ENCODE measurements at places on chromosomes 7 and 10. TPM values are rescaled to one million over a fixed set of nuclear protein-coding genes. Genes with fewer than 3 reads are reported as not detected.

GRCh38 chr7:116273918-116274301 lies 63.6 kb downstream of the TES start:
- DNase-seq: no peak

DNA sequence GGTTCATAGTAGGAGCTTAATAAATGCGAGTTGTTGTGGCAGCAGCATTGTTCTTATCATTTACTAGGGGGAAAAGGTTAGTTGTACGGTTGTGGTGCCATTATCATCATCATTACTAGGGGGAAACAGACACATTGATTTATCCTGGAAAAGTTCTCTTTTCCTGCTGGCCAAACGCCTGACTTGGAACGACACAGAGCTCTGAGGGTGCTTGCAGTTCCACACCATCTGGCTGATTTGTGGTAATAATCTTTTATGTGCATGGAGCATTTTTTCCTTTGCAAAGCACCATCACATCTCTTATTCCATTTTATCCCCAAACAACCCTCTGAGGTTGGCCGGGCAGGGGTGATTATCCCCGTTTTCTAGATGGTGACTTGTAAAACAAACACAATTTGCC lies 219.4 kb downstream of the BUB3 start:
- DNase-seq: no peak

DNA sequence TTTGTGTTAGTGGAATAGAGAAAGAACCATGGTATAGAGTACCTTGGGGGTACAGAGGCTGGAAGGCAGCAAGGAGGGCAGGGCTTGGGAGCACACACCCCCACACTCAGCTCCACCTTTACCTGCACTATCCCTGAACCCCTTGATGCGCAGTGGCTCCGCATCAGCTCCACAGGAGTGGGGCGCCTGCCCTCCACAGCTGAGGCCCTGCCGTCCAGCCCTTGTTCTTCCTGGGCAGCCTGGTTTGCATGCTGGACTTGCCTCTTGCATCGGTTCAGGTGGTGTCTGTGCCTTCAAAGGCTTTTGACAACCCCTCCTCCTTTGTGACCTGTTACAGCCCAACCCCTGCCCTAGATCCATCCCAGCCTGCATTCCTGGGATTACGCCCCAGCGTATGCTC lies 52.6 kb upstream of the ZNF32 start:
- DNase-seq: no peak

GRCh38 chr10:133351408-133352318 lies 4.5 kb downstream of the PRAP1 start:
- peak; percentile 65 for DNase-seq

GRCh38 chr10:3397231-3397630 lies 224.6 kb upstream of the PITRM1 start:
- no peak for DNase-seq

DNA sequence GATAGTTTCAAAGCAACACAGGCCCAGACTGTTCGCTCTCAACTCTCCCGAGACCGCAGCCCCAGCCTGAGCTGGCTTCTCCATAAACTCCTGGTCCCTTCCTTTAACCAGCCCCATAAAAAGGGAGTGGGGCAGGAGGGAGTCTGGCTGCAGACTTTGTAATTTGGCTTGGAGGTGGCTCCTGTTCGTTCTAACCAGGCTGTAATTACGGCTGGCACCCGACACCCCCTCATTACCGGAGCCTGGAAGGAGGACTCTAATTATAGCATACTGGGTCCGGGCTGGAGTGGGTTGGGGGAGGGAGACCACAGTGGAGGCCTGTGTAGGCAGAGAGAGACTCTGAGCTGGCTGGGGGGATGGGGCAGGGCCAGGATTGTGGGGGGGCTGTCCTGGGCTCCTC lies 49.7 kb downstream of the UNC5B start:
- no peak for DNase-seq

Gene FAM241B
- total RNA-seq: 18.6 TPM

Gene MSMB
- total RNA-seq: not detected

Gene RASA4
- total RNA-seq: 25.1 TPM

Gene ZNF488
- 7.7 TPM for total RNA-seq

Gene AGBL3
- 1.9 TPM for total RNA-seq

Gene DENND2A
- total RNA-seq: 11.4 TPM

Gene TSPAN33
- total RNA-seq: 47.1 TPM

Gene SPDYE5
- total RNA-seq: not detected

Gene CNTNAP2
- total RNA-seq: 69.1 TPM

Gene ZNRF2
- 16.2 TPM for total RNA-seq

Measured in H1 (cell line).